Keratinocyte (primary cell): ENCODE measurements at places on chromosomes 16 and 17.

GRCh38 chr16:79097771-79098170, 502.8 kb downstream of the MAF start:
- DNase-seq, result no peak

GRCh38 chr16:89119166-89119621, 25.5 kb downstream of the ACSF3 start:
- no peak for DNase-seq

DNA sequence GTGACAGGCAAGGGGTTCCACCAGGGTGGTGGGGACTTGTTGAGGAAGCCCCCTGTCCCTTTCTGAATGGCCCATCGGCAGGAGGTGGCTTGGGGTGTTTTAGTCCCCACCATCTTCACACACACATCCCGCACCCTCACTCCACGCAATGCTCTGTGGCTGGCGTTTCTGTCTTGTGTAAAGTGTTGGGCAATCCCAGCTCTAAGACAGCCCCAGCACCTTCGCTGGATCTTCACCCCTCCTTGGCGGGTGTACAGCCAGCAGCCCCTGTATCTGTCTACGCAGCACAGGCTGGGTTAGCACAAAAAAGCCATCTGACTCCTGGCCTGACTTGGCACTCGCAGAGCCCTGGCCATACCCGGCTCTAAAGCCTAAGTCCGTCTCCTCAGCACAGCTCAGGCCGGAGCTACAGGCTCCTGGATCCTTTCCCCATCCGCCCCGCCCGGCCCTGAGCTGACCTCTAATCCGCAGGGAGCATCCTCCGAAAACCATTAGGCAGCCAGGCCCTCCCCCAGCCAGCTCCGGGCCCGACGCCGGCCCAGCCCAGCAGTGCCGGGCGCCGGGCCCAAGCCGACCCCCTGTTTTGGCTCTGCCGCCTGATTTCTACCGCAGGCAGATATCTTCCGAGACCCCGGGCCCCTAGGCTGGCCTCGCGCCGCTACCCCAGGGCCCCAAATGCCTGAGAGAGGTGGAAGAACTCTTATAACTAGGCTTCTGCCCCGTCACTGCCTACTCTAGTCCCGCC, 42.4 kb upstream of the TAC4 start:
- no peak for DNase-seq

DNA sequence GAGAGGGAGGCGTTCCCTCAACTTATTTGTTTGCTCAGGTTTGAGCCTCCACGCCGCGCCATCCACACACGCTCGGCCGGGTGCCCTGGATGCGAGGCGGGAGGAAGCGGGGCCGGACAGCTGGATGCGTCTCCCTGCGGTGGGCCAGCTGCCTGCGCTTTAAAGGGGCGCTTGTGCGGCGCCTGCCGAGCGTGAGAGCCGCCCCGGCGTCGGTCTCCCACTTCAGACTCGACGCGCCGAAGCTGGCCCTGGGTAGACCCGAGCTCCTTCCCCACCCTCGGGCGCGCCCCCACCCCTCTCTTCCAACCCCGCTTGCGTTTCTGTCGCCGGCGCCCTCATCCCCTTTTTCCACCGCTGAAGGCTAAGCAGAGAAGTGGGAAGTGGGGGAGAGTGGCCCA, 527 bp upstream of the CHAD start:
- DNase-seq, result no peak

GRCh38 chr17:44997733-44998520, 29.8 kb upstream of the C1QL1 start:
- no peak for DNase-seq

DNA sequence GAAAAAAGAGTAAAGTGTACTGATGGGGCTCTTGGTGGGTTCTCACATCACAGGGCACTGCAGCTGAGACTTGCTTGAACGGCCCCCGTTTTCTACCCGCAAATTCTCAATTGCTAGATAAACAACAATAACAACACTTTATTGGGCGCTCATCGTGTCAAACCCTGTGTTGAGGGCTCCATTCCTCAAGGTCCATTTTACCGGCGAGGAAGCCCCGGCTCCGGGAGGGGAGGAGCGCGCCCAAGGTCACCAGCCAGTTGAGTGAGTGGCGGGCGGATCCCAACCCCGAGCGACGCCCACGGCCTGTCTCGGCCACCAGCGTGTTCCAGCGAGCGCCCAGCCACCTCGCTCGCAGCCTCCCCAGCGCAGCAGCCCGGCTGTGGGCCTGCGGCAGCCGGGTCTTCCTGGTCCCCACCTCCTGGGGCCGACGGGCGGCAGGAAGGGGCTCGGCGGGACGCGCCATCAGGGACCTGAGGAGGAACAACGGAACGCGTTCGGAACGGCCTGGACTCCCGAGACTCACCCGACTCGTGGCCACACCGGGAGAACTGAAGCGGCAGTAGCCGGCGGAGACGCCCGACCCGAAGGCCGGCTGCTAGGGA, 373 bp downstream of the CMC2 start:
- DNase-seq, result peak; percentile 7

- no peak for DNase-seq
These were observed 131.2 kb downstream of the HS3ST3B1 start for GRCh38 chr17:14432079-14432478.

DNA sequence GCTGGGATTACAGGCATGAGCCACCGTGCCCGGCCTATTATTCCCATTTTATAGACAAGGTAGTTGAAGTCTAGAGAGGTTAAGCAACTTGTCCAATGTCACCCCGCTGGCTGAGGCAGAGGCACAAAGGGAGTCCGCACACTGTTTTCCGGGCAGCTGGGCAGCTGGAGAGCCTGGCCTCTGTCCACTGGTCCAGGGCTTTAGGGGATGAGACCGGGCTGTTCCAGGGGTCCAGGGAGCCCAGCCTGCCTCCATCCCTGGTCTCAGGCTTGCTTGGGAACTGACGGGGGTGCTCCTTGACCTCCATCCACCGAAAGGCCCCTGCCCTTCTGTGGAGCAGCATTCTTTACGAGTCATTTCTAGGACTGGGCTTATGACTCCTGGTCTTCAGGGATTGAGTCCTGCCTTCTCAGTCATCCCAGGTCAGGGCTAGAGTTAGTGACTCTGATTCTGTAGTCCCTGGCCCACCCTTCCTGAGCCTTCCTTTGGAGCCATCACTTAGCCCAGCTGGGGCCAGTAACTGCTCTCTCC, 37.5 kb downstream of the SOCS3 start:
- DNase-seq, result no peak

DNA sequence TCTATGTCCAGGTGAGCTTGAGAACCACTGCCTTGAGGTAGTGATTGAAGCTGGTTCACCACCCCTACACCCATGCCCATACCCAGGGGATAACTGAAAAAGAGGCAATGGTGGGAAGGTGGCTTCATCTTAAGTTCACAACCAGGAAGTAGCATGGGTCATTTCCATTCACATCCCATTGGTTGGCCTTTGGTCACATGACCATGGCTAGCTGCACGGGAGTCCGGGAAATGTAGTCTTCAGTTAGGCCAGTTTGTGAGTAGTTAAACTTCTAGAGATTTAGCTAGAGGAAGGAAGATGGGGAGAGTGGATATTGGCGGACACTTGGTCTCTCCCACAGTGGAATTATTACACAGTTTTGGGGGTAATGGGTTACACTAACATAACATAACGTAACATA, 92.9 kb downstream of the RGS9 start:
- DNase-seq, result no peak

DNA sequence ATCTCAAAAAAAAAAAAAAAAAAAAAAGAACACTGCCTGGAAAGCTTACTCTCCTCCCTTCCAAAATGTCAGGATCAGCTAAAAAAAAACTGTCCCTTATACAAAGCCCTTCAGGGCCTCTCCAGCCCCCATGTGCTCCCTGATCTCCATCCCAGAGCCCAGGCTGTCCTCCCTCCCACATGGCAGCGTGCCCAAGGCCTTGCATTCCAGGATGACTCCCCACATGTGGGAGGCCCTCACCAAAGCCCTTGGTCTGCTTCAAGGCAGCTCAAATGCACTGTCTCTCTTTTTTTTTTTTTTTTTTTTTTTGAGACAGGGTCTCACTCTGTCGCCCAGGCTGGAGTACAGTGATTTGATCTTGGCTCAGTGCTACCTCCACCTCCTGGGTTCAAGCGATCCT, 2.3 kb downstream of the FDXR start:
- DNase-seq, result no peak

DNA sequence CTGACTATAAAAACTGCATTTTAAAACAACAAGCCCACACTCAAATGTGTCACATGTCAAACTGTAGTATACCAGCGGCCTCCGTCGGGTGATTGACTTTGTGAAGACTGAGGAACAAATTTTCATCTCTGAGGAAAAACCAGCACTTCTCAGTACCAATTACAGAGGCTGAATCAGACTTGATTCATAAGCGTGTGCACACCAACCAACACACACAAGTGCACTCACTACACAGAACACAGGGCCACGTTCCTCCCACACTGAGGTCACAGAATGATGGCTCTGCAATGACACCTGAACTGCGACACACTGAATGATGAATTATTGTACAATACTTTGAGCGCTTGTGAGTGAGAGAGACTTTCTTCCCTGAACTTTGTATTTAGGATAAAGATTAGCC, 29.6 kb downstream of the XPO6 start:
- DNase-seq, result no peak

DNA sequence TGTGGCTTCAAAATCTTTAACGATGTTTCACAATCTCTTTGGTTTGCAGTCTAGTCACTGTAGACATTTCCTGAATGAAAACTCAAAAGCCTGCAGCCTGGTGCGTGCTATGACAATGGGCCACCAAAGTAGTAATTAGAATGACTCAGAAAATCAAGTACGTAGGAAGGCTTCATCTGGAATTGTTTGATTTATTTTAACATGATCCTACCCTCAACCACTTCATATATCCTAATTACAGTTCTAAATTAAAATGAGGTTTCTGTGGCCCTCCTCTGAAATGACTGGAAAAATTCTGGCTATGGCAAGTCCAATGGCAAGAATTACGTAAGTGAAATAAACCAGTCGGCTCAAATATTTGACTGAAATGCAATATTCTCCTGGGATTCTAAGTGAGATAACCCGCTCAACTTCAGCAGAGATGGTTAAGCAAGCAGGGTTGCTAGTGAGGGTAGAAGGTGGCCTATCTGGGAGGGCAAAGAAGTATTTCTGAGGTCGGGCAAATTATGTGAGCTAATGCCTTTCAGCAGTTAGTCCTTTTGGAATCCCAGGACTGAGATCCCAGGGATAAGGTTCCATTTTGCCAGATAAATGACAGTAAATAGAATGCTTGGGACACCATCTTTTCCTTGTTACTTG, 145.6 kb upstream of the MYOCD start:
- DNase-seq, result no peak
